Neuronal stem cell (in vitro differentiated cells): ENCODE measurements at places on chromosomes 6 and 20.

GRCh38 chr6:106046116-106046853, 39.9 kb upstream of the PRDM1 start:
- DNase-seq: no peak

DNA sequence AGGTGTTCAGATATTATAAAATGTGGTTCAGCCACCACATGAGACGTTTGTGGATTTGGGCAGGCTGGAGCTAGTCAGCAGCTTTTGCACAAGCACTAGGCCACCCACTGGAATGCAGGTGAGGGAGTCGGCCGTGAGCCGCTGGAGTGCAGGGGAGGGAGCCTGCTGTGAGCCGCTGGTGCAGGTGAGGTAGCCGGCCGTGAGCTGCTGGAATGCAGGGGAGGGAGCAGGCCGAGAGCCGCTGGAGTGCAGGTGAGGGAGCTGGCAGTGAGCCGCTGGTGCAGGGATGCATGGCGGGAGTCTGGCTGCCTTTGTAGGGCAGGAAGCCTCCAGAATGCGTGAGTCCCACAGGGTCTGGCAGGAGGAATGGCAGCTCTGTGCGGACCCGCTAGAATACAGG, 1907.6 kb upstream of the DEFB115 start:
- DNase-seq: no peak

GRCh38 chr6:105596284-105596755, 193.4 kb upstream of the PREP start:
- no peak for DNase-seq

GRCh38 chr20:10660661-10661060, 13.1 kb downstream of the JAG1 start:
- DNase-seq: no peak

DNA sequence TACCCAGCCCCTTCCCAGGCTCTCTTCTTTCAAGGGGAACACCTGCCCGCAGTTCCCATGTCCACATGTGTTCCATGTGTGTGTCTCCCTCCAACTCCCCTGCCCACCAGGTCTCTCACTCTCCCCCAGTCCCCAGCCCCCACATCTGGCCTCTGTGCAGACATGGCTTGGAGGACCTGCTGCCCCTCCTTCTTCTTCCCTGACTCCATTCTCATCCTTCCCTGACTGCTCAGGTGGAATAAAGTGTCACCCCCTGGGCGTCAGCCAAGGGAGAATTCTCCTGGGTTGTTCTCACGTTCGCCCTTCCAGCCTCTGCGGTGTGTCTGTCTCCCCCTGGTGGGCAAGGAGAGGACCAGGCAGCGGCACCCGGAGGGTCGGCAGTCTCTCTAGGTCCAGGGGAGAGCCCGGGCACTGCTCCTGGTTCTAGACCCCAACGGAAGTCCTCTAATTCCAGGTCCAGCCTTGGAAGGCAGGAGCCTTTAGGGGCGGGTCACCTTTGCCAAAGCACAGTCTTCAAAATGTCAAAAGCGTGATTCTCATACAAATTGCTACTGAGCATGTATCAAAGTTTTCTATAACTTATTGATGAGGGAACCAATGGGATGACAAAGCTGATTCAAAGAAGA, 50.5 kb downstream of the EBF4 start:
- DNase-seq: peak; percentile 64
